ENCODE measurements at places on chromosomes 2 and 18.

DNA sequence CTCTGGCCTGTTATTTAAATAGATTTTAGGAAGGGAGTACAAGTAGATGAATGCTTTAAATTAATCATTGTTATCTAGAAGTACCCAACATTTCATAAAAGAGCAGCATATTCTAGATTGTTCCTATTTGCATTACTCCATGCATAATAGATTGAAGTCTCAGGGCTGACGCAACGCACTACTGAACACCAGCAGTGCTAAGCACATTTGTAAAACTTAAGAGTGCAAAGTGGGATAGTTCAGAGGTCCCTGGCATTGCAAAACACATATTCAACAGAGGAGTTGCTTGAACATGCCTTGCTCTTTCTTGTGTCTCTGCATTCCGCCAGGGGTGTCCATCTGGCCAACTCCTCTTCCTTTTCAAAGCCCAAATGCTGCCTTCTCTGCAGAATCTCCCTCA lies 22.3 kb downstream of the CDKL4 start:
- DNase-seq, result no peak

- DNase-seq, result no peak
Measured at GRCh38 chr2:36214691-36215090, 140.9 kb upstream of the CRIM1 start.

- no peak for DNase-seq
Measured at GRCh38 chr2:100939445-100939844, 62.6 kb upstream of the RPL31 start.

- no peak for DNase-seq
Measured at GRCh38 chr2:206231669-206232286, 42.7 kb upstream of the ZDBF2 start.

DNA sequence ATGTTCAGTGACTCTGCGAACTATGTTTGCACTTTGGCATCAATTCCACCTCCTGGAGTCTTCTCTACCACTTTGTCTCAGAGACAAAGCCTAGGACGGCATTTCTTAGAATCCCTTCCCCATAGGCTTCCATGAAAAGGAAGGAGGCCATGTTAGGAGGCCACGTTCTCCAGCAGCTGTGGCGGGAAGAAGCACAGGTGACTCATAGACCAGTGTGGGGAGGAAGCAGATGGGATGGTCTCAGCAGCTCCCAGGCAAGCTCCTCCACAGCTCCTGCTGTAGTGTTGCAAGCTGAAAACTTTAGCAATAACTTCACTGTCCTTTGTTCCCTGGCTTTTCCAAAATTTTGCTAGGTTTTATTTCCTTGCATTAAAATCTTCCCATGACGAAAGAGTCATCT lies 781.3 kb upstream of the ID2 start:
- peak; percentile 90 for DNase-seq

GRCh38 chr2:114609801-114610200 lies 167.4 kb downstream of the DPP10 start:
- DNase-seq, result no peak

DNA sequence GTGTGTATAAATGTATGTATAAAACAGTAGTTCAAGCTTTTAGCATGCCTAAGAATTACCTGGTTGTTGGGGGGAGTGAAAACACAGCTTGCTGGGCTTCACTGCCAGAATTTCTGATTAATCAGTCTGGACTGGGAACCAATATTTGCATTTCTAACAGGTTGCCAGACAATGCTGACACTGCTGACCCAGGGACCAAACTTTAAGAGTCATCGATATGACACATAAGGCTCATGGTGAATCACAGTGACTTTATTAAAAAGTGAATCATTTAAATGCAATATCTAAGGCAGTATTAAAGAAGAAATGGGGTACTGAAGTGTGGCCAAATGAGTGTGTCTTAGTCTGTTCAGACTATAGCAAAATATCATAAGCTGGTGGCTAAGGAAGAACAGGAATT lies 195.9 kb upstream of the DTNA start:
- DNase-seq, result no peak

- DNase-seq, result no peak
Measured at GRCh38 chr2:165561516-165561915, 92.0 kb downstream of the CSRNP3 start.

GRCh38 chr2:75707901-75708300 lies 2.8 kb downstream of the GCFC2 start:
- DNase-seq, result no peak

DNA sequence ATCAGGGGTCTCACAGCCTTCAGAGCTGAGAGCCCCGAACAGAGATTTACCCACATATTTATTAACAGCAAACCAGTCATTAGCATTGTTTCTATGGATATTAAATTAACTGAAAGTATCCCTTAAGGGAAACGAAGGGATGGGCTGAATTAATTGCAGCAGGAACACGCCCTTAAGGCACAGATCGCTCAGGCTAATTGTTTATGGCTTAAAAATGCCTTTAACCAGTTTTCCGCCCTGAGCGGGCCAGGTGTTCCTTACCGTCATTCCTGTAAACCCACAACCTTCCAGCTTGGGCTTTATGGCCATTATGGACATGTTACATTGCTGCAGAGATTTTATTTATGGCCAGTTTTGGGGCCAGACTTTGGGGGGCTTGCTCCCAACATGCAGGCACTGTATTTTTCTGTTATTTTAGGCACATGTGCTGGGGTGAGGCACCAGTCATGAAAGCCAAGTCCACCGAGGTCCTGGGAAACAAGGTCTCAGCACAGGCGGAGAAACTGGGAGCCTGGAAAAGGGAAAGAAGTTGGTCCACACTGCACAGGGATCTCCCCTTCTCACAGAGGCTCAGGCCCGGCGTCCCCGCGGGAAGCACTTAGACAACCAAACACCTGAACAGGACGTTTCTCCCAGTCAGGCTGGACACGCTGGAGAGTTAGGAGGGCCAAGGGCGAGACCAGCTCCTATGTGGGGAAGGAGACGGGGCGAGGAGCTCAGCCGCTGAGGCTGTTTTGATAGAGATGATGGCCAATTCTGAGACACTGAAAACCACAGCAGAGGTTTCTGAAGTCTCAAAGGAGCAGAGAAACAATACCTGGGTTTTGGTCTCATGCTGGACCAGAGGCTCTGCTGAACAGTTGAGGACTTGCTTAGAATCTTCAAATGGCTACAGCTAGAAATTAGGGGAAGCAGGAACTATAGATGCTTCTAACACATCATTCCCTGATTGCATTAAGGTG lies 86.7 kb downstream of the TMEM18 start:
- DNase-seq, result no peak

- DNase-seq, result no peak
Measured at GRCh38 chr2:208370881-208371633, 35.5 kb upstream of the PTH2R start.

GRCh38 chr2:173037245-173038120 lies 38.2 kb upstream of the MAP3K20 start:
- no peak for DNase-seq

DNA sequence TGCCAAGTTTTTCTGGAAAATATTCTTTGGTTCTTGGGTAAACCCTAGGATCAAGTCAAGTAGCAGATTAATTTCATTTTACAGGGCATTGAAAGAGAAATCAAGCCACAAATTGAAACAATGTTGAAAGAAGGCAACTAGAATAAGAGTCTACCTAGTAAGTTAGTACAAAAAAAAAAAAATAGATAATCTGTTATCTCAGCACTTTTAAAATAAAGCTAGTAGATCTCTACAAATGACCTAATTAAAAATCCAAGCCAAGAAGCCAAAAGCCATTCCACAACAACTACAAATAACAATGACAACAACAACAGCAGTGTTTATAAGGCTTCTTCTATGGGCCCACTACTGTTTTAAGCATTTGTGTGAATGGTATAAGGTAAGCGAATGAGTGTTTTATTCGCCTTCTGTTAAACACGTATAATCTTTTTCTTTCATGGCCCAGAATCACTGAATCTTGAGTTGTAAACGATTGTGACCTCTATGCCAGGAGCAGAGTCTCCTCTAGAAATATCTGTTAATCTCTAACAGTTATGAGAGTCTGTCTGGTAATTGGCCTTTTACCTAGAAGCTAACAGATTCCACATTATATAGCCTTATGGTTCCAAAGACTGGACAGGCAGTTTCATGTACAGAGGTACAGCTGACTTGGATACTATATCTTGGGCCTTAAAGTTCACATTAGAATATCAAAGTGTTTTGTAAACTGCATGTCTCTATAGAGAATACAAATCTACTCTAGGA lies 28.6 kb upstream of the CUL3 start:
- DNase-seq, result no peak

- no peak for DNase-seq
Measured at GRCh38 chr2:195647302-195647701, 9.7 kb upstream of the SLC39A10 start.

DNA sequence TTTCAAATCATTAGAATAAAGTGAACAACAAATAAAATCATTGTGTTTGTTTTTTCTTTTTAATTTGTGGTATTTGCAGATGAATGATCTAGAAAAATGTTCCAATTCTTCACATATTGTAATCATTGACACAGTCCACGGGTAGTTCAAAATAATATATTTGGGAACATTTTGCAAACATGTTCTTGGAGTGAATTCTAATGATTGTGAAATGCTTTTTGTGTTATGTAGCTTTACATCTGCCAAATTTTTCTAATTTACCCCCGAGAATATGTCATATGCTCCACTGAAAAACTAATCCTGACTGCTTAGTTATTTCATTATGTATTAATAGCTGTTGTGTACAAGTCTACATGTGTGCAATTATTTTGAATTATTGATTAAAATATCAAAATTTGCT lies 1468.4 kb upstream of the NXPH2 start:
- DNase-seq, result no peak

DNA sequence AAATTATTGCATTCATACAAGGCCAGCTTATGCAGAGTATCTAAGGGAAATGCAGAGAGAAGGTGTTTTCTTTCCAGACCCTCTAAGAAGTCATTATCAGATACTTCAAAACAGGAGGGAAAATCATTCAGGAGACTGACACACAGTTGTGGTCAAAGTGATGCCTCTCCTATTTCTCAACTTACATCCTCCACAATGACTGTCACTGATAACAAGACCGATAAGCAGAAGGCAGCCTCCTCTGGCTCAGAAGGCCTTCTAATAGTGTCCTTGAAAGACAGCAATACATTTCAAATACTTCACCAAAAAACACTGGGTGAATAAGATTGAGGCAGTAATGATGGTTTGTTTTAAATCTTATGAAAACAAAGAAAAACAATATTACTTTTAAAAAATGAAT lies 199.7 kb downstream of the PIEZO2 start:
- DNase-seq, result no peak

DNA sequence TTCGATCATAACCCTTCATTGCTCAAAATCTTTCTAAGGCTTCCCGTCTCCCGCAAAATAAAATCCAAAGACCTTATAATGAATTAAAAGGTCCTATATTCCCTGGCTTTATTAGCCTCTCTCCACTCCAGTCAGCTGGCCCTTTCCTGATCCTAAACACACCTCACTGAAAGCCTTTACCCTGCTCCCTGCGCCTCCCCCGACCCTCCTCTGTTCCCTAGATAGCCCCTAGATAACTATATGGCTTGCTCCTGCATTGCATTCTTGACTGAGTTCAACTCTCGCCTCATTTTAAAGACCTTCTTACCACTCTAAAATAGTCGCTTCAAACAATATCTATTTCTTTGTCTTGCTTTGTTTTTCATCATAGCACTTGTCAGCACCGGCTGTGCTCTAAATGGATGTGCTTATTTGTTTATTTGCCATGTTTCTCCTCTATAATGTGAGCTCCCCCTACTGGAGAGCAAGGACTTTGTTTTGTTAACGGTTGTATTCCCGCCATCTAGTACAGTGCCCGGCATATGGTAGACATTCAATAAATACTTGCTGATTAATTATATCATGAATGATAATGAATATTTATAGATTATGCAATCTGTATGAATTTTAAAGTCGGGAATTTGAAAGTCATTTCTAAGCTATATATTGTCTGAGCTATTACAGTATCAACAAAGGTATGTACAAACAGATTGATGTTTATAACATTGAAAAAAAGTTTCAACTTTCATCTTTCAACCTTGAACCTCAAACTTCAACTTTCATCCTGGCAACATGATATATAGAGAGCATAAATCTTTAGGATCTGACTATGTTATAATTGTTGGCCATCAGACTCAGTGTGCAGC lies 32.4 kb upstream of the VIT start:
- DNase-seq, result peak; percentile 77

- no peak for DNase-seq
Measured at GRCh38 chr2:189076572-189076971, 102.4 kb downstream of the COL3A1 start.

- DNase-seq, result no peak
Measured at GRCh38 chr18:52130624-52131301, 209.2 kb upstream of the DCC start.

DNA sequence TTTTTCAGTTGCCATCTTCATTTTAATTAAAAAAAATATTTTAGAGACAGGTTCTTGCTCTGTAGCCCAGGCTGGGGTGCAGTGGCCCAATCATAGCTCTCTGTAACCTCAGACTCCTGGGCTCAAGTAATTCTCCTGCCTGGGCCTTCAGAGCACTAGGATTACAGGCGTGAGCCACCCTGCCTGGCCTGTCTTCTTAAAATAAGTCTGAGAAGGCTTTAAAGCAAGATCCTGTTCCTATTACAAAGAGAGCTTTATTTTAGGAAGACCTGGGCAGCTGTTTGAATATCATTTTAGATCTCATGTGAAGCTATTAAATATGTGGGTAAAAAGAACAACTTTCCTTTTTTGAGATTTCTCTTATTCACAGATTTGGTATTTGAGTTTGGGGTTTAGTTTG lies 1.5 kb downstream of the FAM228A start:
- no peak for DNase-seq

GRCh38 chr2:235047171-235048160 lies 95.6 kb downstream of the SH3BP4 start:
- DNase-seq, result no peak

DNA sequence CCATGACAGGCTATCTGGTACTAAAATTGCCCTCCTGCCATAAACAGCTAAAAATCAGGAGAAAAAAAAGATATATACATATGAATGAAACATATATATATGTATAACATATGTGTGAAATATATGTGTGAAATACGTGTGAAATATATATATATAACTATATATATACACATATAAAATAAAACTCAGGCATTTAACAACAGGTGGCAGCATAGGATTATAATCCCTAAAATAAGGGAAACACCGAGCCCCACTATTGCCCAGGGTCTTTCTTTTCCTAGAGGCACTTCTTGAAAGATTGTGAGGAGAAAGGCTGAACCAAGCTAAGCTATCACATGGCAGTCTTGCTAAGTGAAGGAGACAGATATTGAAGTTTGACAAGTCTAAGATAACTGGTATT lies 65.9 kb upstream of the CYTIP start:
- DNase-seq, result no peak

DNA sequence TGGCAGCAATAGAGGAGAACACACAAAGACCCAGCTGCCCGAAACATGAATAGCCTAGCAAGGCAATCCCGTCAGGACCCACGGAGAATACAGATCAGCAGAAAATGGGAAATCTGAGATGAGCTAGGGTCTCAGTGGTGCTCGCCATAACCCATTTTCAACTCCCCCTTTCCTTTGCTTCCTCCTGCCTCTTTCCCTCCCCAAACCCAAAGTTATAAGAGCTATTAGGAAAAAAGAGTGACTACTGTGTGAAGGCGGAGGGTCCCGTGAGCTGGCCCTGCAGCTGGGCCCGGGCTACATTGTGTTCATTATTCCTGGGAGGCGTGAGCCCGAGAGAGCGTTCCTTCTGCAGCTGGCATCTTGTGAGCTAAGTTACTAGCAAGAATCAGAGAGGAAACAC lies 118.4 kb downstream of the PID1 start:
- DNase-seq, result no peak

- DNase-seq, result peak; percentile 37
Measured at GRCh38 chr2:109162999-109163398, 34.0 kb downstream of the SH3RF3 start.

GRCh38 chr18:69727912-69728572 lies 219.6 kb downstream of the CD226 start:
- DNase-seq, result no peak

Data from Kasumi-1 (cell line).